ENCODE measurements at places on chromosomes 4 and X.

DNA sequence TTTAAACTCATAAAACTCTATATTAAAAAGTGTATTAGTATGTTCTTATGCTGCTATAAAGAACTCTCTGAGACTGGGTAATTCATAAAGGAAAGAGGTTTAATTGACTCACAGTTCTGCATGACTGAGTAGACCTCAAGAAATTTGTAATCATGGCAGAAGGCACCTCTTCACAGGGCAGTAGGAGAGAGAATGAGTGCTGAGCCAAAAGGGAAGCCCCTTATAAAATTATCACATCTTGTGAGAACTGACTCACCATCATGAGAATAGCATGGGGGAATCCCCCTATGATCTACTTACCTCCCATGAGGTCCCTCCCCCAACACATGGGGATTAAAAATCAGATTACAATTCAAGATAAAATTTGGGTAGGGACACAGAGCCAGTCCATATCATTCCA, 463.2 kb downstream of the KLHL13 start:
- no peak for DNase-seq

DNA sequence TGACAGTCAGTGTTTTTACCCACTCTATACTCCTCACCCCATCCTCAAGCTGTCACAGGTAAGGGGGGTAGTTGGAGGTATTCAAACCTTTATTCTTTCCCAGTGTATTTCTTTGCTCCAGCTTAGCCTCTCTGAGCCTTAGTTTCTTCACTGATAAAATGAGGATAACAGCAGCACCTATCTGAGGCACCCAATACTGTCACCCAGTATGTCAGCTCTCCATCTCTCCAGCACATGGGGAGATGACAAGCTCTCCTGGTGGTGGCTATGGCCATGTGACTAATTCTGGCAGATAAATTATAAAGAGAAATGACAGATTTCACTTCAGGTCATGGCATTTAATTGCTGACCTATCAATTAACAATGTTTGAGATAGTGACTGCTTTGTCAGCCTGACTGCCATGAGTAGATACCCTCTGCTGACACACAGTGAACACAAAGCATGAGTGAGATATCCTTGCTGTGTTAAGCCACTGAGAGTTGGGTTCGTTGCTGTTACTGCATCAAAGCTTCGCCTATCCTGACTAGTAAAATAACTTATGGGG, 176.4 kb upstream of the TBC1D9 start:
- no peak for DNase-seq

DNA sequence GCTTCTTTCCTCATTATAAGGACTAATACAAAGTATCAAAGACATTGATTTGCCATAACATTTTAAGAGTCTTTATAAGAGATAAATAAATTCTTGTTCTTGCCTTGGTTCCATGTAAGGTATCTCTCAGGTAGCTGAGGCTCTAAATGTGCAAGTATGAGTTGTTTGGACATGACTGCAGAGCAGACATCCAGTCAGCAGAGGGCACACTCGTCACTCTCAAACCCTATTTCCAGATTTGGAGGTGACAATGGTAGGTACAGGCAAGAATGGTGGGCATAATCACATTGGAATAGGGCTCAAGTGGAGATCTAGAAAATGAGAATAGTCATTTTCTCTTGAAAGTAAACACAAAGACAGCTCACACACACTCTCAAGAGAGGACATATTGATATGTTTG, 133.3 kb upstream of the ZIC3 start:
- peak; percentile 52 for DNase-seq

- no peak for DNase-seq
These were observed 239.3 kb downstream of the CRLF2 start for GRCh38 chrX:973010-973632.

- DNase-seq: no peak
These were observed 139.9 kb upstream of the ZIC3 start for GRCh38 chrX:137425986-137426385.

- peak; percentile 23 for DNase-seq
These were observed 1.0 kb downstream of the RASGEF1B start for GRCh38 chr4:81470456-81471297.

- peak; percentile 35 for DNase-seq
These were observed 899.5 kb upstream of the INTU start for GRCh38 chr4:126733301-126733700.

DNA sequence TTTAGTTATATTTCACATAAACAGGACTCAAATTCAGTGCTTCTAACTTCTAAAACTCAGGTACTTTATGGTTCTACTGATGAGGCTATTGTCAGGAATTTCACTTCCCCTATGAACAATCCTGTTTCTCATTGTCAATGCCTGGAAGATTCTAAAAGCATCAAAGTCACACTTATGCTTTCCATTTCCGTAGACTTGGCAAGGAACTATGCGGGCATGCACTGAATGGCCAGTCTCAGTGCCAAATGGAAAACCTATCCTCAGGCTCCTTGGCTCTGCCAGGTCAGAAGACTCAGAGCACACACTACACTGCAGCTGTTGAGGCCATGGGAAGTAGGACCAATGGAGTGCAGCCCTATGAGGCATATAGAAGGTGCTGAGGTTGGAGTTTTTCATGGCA, 97.0 kb upstream of the PTPN13 start:
- DNase-seq: no peak

DNA sequence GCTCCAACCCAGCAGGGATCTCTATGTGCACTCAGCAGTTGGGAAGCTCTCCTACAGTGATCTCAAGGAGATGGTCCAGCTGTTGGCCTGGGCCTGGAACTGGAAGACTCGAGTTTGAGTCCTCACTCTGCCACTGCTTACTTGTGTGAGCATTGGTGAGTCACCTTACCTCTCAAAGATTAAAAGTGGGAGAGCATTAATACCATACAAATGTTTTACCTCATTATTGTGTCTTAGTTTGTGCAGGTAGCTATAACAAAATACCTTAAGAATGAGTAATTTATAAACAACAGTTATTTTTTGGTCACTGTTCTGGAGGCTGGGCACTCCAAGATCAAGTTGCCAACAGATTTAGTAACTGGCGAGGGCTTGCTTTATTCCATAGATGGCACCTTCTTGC, 21.4 kb upstream of the ZNF827 start:
- DNase-seq: peak; percentile 7

- peak; percentile 59 for DNase-seq
These were observed 168.4 kb upstream of the GK2 start for GRCh38 chr4:79576429-79576753.

DNA sequence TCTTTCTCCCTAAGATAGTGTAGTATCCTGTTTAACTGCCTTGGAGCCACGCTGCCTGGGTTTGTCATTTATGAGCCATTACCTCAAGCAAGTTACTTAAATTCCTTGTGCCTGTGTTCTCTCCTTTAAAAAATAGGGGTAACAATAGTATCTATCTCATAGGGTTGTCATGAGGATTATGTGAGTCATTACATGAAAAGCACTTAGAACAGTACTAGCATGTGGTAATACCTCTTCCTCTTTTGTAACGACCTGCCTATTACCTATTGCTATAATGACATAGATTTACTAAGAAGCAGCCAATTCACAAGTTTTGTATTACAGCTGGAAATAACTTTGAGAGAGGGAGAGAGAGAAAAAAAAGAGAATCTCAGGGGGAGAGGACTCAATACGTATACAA, 834.7 kb downstream of the RAPGEF2 start:
- DNase-seq: no peak

- DNase-seq: no peak
These were observed 151.9 kb upstream of the JADE1 start for GRCh38 chr4:128657638-128658037.

DNA sequence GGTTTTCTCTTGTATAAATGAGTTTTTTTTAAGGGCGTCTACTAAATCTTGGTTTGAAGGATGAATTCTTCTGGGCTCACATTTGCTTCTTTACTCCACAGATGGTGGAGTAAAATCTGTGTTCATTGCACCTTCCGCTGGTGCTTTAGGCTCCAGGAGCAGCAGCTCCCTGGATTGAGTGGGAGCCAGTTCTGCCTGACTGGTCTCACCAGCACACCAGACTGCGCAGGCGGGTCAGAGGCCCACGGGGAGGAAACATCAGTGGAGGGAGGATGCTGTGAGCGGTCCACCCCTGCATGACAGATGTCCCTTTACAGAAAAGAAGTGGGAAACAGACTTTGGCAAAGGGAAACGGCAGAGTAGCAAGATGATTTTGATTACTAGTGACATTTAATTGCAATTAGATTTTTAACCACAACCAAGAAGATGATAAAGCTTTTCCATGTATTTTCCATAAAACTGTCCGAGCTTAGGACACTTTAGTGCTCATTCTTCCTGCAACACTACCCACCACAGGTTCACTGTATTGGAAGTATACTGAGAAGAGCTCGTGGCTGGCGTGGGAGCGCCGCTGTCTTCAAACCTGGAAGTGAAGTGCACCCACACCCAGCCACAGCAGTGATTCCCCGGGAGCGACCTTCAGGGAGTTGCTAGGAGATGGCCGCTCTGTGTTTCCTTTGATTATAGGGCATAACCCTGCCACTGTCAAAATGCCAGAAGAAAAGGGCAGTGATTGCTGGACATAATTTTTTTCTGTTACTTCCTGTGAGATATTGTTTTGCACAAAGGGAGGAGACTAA, 95.2 kb downstream of the SORBS2 start:
- no peak for DNase-seq

DNA sequence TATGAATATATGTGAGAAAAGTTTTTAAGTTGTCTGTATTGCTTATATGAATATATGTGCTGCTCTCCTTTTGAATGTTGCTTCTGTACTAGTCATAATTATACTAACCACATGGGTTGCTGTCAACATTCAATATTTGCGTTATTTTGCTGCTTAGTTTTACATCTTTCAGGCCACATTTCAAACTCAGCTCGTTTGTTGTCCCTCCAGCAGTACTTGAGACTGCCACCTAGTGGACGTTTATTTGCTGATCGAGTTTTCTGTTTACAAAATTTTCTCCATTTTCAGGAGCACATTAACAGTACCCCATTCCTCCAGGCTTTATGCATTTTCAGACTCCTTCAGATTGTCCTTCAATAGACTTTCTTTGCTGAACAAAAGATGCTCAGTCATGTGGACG, 75.8 kb downstream of the NUDT11 start:
- peak; percentile 60 for DNase-seq

DNA sequence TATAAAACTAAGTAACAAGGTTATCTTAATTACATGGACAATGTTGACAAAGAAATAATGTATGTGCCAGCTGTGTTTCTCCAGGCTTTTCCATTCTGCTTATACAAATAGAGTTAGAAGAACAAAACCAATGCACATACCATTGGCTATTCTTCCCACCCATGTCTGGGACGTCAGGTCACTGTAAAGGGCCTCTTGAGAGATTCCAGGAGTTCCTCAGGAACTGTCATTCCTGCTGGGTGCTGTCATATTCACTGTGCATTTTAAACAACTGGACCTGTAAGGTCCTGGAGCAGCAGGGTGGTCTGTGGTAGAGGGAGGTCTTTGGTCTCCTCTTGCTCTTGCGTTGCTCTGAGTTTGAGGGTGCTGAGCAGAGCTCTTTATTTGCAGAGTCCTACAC, 74.6 kb upstream of the AP1S2 start:
- no peak for DNase-seq

DNA sequence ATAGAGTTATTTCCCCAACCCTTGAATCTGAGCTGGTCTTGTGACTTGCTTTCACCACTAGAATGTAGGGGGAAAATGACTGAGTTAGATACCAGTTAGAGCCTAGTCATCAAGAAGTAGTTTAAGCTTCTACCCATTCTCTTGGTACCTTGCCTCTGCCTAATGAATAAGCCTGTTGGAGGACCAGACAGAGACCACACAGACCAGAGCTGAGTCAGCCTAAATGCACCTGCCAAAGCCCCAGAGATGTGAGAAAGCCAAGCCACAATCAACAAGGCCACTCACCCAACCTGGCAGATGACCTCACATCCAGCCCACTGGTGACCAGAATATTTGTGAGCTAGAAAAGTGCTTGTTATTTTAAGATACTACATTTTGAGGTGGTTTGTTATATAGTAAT, 85.2 kb upstream of the DCLK2 start:
- no peak for DNase-seq

- no peak for DNase-seq
These were observed 159.8 kb downstream of the RASL11B start for GRCh38 chr4:53021754-53022512.

- no peak for DNase-seq
These were observed at the start of gene PRDM8 for GRCh38 chr4:80196922-80197573. Gene PRDM8 (plus strand): TSS chr4:80197503. CDS start chr4:80200081, 2,578 bp downstream.

GRCh38 chr4:13597604-13598003, 29.9 kb downstream of the BOD1L1 start:
- no peak for DNase-seq

- DNase-seq: no peak
These were observed 51.3 kb downstream of the DTHD1 start for GRCh38 chr4:36332782-36333131.

DNA sequence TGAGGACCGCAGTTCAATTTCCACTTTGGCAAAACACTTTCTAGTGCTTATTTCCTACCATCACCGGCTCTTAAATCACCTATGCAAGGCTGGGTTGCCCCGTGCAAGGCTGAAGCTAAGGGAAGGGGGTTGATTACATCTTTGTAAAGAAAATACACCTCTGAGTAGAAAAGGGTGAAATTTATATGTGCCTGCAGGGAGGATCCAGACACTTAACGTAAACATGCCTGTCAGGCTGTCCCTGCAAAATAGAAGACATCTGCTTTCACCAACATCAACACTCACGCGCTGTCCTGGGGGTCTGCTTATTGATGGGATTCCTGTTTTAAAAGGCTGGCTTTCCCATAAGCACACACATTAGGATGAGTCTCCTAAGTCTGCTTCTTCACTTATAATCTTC, 92.0 kb downstream of the PRKX start:
- no peak for DNase-seq

- DNase-seq: no peak
These were observed 56.9 kb upstream of the CBR4 start for GRCh38 chr4:169066934-169067333.

GRCh38 chr4:69707807-69708206, 52.6 kb downstream of the SULT1B1 start:
- DNase-seq: no peak

- DNase-seq: peak; percentile 86
These were observed 418.6 kb upstream of the DIPK2B start for GRCh38 chrX:45619290-45619689.

DNA sequence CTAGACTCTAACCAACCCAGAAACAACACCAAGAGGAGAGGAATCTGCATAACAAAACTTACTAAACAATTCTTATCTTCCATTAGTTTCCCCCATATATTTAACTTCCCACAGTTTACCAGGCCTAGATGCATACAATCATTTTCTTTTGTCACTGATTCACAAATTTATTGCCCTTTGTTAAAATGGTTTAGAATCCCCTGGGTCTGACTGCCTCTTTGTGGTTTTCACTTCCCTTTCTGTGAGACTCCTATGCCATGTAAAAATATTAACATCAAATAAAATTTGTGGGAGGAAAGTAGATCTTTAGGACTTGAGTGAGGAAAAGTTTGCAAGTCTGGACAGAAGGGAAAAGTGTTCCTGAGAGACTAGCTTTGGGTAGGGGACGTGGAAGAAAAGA, 393.8 kb upstream of the CNKSR2 start:
- DNase-seq: no peak

DNA sequence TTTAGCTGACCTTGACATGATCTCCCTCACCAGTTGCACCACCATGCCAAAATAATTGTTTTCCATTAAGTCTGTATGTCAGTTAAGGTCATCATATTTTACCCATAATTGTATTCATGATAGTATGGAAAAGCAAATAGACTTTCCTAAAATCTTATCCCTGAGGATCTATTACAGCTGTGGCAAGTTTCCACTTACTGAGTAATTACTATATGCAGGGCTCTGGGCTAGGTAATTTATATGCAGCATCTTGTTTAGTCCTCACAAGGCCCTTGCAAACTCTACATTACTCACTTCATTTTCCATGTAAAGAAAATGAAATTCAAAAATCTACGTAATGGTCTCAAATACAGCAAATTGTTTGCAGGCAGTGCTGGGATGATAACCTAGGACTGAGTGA, 34.8 kb downstream of the YIPF7 start:
- no peak for DNase-seq

Data from choroid plexus epithelial cell (primary cell).